ENCODE measurements at places on chromosomes 16 and 17.

GRCh38 chr17:82112914-82113311 is 14.9 kb upstream of the FASN start:
- no peak for DNase-seq

GRCh38 chr17:29582772-29583171 is 6.7 kb downstream of the GIT1 start:
- DNase-seq = no peak

- DNase-seq = no peak
These were observed 77.4 kb upstream of the CCL2 start for GRCh38 chr17:34177642-34178041.

- DNase-seq = no peak
These were observed 5.6 kb downstream of the CUEDC1 start for GRCh38 chr17:57949649-57950048.

- DNase-seq = no peak
These were observed 32.5 kb downstream of the BAIAP2 start for GRCh38 chr17:81067391-81067811.

Data from stimulated activated CD4-positive, alpha-beta T cell treated with anti-CD3 and anti-CD28 coated beads, TNF-alpha, amount 100 ng/mL, for 1 hour (primary cell).